Lung (tissue), 17 donors: ENCODE measurements at places on chromosomes 2 and 18. TPM values are rescaled to one million over a fixed set of nuclear protein-coding genes. Genes with fewer than 3 reads are reported as not detected.

IL1RL1 gene
- 383 TPM for polyA plus RNA-seq

EVX2 gene
- not detected for polyA plus RNA-seq

ST6GAL2 gene
- 0.02 TPM for polyA plus RNA-seq

NT5DC4 gene
- polyA plus RNA-seq: 0.53 TPM

CRYGC gene
- not detected for polyA plus RNA-seq

SP140 gene
- 6.5 TPM for polyA plus RNA-seq

DPP4 gene
- 7.2 TPM for polyA plus RNA-seq

DSG1 gene
- not detected for polyA plus RNA-seq

ACVR1C gene
- 0.08 TPM for polyA plus RNA-seq

CHRND gene
- polyA plus RNA-seq: not detected

KANSL1L gene
- 6.1 TPM for polyA plus RNA-seq

SMYD5 gene
- polyA plus RNA-seq: 16.8 TPM

SS18 gene
- 32.2 TPM for polyA plus RNA-seq

CELF4 gene
- polyA plus RNA-seq: 0.37 TPM

EVA1A gene
- 102 TPM for polyA plus RNA-seq

RGPD3 gene
- polyA plus RNA-seq: 0.14 TPM
